Thoracic aorta (tissue), 2 donors: ENCODE measurements at places on chromosomes 5 and 9. TPM values are rescaled to one million over a fixed set of nuclear protein-coding genes. Genes with fewer than 3 reads are reported as not detected.

UBTD2 gene
- total RNA-seq: 16.1 TPM

BRD9 gene
- 30.7 TPM for total RNA-seq

PDGFRB gene
- total RNA-seq: 362 TPM

UGT3A1 gene
- not detected for total RNA-seq

CORO2A gene
- 3.1 TPM for total RNA-seq

GFI1B gene
- total RNA-seq: not detected

ADGRD2 gene
- not detected for total RNA-seq

SPINK7 gene
- not detected for total RNA-seq

MYOZ3 gene
- total RNA-seq: 0.81 TPM

DNA sequence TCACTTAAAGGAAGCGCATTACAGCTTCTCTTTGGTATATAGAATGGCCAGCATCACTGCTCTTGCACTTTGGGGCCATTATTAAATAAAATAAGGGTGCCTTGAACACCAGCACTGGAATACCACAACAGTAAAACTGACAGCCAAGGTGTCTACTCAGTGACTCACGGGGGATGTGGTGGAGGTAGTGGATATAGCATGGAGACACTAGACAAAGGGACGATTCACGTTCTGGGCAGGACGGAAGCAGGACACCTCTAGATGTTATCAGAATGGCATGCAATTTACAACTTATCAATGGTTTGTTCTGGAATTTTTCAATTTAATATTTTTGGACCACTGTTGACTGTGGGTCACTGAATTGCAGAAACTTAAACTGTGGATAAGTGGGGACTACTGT, 32.9 kb upstream of the PDE8B start:
- no peaks in the 10 kb centered on the region for H3K36me3 ChIP-seq
- H3K27ac ChIP-seq: no peak overlapping the region
- no peak for DNase-seq
- H3K4me1 ChIP-seq: peaks cover 30% of the 10 kb centered on the region

GRCh38 chr5:130992095-130992494, 173.0 kb downstream of the HINT1 start:
- no peaks in the 10 kb centered on the region for H3K27me3 ChIP-seq
- no peaks in the 10 kb centered on the region for H3K4me1 ChIP-seq
- no peak overlapping the region for H3K4me3 ChIP-seq
- H3K27ac ChIP-seq: no peak overlapping the region

DNA sequence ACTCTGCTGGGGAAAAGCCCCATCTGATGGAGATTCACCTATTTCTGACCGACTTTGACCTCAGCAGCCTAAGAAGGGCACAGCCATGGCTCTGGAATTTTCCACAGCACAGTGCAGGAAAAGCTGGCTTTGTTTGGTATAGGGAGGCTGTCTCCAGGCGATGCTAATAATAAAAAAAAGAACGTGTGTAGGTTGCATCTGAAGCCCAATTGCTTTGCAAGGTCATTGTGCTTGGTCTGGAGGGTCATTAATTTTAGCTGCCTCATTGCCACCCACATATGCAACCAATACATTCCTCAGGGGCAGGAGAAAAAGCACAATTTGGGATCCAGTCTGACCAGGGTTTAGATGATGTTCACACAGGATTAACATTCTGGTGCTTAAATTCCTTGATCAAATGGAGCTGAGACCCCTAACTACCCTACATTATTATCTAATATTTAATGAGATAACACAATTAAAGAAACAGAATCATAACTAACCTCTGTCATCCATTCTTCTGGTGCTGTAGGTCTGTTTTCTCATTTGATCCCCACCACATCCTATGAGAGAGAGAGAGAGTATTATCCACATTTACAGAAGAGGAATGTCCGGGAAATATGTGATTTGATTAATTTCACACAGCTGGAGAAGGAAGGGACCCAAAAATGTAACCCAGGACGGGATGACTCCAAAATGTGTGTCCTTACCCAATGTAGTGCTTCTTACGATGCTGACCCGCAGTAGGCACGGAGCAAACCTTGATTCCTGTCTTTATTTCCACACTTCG, 175.9 kb downstream of the RFK start:
- no peaks in the 10 kb centered on the region for H3K36me3 ChIP-seq
- DNase-seq: no peak
- no peaks in the 10 kb centered on the region for H3K4me1 ChIP-seq
- H3K27me3 ChIP-seq: no peaks in the 10 kb centered on the region
- no peak overlapping the region for H3K27ac ChIP-seq
- no peak overlapping the region for H3K4me3 ChIP-seq

DNA sequence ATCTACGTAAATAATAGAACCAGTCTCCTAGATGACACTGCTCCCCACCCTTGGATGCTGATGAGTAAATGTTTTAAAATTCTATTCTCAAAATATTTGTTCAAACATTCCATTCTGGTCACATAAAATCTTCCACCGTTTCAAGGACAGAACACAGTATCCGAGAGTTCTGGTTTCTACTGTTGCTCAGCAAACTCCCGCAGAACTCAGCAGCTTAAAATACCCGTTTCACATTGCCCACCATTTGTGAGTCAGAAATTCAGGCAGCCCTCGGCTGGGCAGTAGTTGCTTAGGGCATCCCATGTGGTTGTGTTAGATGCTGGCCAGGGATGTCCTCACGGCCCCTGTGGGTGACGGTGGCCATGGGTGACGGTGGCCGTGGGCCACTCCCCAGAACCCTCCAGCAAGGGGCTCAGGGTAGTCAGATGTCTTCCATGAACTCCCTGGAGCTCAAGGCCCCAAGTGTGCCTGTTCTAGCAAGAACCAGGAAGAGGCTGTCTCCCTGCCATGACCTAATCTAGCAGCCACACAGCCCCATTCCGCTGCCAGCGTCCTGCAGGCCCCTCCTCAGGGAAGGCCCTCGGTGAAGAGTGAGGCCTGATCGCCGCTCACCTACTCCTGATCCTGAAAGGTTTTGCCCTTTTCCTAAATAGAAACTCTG, 17.4 kb downstream of the MGAT1 start:
- H3K4me1 ChIP-seq: peaks cover 37% of the 10 kb centered on the region
- no peak for DNase-seq
- no peaks in the 10 kb centered on the region for H3K27me3 ChIP-seq
- peak overlapping the region; percentile 46 for H3K4me3 ChIP-seq

GRCh38 chr5:9099689-9100088, 446.2 kb downstream of the SEMA5A start:
- no peak overlapping the region for H3K4me3 ChIP-seq
- no peak for DNase-seq
- no peak overlapping the region for H3K27ac ChIP-seq
- H3K36me3 ChIP-seq: no peaks in the 10 kb centered on the region

DNA sequence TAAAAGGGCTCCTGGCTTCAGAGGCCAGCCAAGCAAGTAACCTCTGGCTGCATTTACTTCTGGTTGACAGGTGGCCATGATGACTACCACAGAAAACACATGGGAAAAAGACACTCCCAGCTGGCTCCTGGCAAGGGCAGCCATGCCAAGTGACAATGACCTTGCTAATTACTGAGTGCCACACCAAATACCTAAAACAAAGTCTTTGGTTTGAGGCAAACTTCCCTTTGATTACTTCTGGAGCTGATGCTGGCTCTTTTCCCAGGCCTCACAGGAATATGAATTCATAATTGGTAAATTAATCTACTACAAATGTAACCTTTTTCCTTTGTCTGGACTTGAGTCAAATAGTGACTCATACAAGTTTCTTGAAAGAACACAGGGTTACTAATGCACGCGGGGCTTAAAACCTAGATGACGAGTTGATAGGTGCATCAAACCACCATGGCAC, 61.0 kb downstream of the LPAR1 start:
- no peak for DNase-seq
- H3K27me3 ChIP-seq: no peaks in the 10 kb centered on the region
- no peak overlapping the region for H3K4me3 ChIP-seq
- peak overlapping the region; percentile 14 for H3K27ac ChIP-seq

DNA sequence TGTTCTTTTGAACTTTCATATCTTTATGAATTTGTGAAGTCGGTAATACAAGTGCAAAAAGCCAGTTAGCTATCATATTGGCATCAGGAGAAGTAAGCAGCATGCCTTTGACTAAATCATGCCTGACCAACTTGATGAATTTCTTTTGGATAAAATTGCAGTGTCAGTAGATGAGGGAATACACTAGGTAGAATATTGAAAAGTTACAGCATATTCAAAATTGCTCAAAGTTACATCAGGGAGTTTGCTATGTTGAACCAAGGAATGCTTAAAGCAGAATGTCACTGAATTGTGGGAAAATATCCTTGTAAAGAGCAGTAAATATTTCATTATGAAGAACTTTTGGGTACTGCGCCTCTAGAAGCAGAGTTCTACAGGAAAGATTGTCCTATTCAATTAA, 87.1 kb upstream of the TLX3 start:
- no peaks in the 10 kb centered on the region for H3K27me3 ChIP-seq
- H3K27ac ChIP-seq: no peak overlapping the region
- DNase-seq: no peak
- no peaks in the 10 kb centered on the region for H3K4me1 ChIP-seq
- no peak overlapping the region for H3K4me3 ChIP-seq
- H3K36me3 ChIP-seq: no peaks in the 10 kb centered on the region

- no peaks in the 10 kb centered on the region for H3K36me3 ChIP-seq
- DNase-seq: no peak
- H3K4me3 ChIP-seq: peak overlapping the region; percentile 30
- H3K27me3 ChIP-seq: no peaks in the 10 kb centered on the region
- peak overlapping the region; percentile 43 for H3K27ac ChIP-seq
Measured at GRCh38 chr9:112789473-112789872, 38.9 kb downstream of the SNX30 start.

GRCh38 chr5:147522435-147522834, 12.6 kb upstream of the DPYSL3 start:
- no peak for DNase-seq
- H3K4me1 ChIP-seq: no peaks in the 10 kb centered on the region
- H3K27me3 ChIP-seq: no peaks in the 10 kb centered on the region
- no peaks in the 10 kb centered on the region for H3K36me3 ChIP-seq
- H3K4me3 ChIP-seq: no peak overlapping the region

DNA sequence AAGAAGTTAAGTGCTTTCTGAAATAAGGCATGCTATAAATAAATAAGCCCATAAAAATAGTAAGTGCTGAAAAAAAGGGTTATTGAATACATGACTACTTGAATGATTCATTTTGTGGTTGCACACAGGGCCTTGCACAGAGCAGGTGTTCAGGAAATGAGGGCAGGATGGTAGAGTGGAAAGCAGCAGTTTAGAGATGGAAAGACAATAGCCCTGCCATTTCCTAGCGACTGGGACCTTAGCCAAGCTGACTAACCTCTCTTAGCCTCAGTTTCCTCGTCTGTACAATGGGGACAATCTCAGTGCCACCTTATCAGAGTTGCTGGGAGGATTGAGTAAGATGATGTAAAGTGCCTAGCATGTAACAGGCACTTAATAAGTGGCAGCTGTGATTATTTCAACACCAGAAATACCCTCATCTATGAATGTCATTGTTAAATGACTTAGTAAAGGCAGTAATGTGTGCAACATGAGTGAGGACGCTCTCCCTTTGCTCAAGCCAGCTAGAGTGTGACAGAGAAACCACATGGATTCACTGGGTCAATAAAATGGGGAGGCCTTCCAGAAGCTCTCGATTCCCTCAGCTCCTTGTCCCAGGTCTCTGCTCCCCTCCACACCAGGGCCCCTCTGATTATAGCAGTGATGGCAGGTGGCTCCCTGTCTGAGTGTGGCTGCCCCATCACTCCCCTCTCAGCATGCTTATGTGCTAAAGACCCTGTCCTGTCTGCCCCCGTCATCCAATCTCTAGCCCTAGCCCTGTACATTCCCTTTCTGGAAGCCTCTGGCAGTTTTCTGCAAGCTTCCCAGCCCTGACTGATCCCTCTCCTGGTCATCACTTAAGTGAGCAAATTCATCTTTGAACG, 16.0 kb upstream of the PHF19 start:
- H3K27ac ChIP-seq: peak overlapping the region; percentile 91
- no peak overlapping the region for H3K4me3 ChIP-seq
